ENCODE measurements at places on chromosomes 4 and X. TPM values are rescaled to one million over a fixed set of nuclear protein-coding genes. Genes with fewer than 3 reads are reported as not detected.

DNA sequence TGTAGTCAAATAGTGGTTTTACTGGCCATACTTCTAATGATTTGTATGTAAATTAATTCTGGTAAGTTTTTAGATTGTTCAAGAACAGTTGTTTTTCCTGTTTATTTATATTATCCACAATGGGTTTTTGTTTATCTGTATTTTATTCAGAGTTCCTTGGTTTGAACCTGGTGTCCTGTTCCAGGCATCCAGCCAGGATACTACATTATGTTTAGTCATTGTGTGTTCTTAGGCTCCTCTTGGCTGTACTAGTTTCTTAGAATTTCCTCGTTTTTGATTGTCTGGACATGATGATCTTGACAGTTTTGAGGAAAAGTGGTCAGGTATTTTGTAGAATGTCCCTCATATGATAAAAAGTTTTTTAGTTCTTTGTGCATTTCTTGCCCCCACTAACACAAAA lies 7.8 kb downstream of the TIGD2 start:
- H3K27me3 ChIP-seq = no peaks in the 10 kb centered on the region
- peaks cover 13% of the 10 kb centered on the region for H3K36me3 ChIP-seq
- no peak for DNase-seq

DNA sequence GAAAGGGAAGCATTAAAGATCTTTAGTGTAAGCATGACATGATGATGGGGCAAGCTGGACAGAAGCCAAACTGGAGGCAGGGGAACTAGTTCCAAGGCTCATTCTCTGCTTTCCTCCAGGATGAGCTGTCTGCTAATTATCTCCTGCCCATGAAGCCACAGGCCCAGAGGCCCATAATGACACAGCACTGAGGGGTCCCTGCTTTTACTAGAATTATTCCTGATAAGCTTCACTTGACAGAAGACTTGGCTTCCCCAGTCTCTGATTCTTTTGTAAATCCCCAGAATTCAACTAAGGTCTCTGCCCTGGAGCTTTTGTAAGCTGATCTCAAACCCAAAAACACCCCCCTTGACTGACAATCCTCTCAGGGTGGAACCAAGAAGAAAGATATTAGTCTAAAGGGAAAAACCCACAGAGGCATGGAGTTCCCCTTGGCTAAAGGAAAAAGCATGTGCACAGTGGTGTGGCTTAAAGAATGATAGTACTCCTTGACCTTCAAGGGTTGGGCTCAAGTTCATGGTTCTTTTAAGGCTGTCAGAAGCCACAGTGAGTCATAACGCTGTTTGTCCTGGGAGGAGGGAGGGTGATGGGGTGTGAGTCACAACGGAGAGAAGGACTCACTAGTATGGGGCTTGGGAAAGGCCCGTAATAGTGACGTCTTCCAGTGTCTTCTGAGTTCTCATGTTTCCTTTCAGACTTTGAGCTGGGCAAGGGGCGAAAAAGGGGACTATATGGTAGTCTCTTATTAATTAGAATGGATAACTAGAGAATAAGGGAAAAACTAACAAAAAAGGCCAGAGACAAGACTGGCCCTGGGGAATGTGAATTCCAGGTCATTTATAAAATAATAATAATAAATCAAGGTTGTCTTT lies 146.0 kb upstream of the CPEB2 start:
- peak; percentile 67 for DNase-seq
- no peaks in the 10 kb centered on the region for H3K27me3 ChIP-seq
- H3K27ac ChIP-seq = peak overlapping the region; percentile 66
- H3K4me1 ChIP-seq = peaks cover 18% of the 10 kb centered on the region

DNA sequence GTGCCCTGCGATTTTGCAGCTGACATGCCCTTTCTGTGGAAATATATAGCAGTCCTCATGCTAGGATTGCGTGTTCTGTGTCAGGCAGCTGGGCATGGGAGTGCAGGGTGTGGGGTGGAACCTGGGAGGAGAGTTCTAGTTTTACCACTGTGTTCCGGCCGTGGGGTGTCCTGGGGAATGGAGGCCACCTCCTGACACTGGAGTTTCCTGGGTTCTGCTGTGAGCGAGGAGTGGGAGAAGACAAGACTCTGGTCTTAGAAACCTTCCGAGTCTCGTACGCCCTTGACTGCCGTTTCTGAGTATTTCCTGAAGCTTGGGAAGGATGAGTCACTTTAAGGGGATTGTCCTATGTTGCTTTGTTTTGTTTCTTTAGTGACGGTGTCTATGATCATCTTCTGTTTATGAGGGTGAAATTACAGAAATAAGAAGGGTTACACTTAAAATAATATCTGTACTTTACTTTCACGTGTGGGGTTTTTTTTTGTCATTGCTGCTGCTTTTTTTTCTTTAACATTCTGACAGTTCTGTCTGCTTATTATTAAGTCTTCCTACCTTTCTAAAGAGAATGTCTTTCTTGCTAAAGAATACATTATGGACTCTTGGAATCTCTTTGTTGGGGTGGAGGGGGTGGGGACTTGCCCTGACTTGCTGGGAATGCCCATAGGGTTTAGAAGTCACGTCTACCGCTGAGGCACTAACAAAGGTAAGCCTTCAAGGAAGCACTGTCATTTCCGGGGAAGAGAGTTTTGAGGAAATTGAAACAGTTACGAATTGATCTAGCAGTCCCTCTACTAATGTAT lies 19.1 kb downstream of the CD99 start:
- peaks cover 12% of the 10 kb centered on the region for H3K4me1 ChIP-seq
- peak overlapping the region; percentile 83 for H3K27ac ChIP-seq
- DNase-seq = no peak
- no peaks in the 10 kb centered on the region for H3K27me3 ChIP-seq
- H3K4me3 ChIP-seq = peak overlapping the region; percentile 46

EVC gene
- not detected for total RNA-seq

DNA sequence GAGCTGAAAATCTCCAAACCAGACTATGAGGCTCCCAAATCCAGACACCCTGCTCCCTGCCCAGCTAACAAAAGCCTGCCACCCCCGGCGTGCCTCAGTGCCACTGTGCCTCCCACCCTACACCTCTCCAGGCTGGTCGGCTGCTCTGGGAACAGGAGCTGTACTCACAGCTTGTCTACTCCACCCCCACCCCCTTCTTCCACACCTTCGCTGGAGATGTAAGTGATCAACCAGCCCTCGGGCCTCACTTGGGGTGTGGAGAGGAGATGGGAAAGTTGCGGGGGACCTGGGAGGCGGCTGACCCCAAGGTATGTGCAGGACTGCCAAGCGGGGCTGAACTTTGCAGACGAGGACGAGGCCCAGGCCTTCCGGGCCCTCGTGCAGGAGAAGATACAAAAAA lies 1.8 kb downstream of the WAS start:
- no peak overlapping the region for H3K27ac ChIP-seq
- H3K4me1 ChIP-seq = no peaks in the 10 kb centered on the region
- H3K36me3 ChIP-seq = no peaks in the 10 kb centered on the region
- DNase-seq = no peak

GRCh38 chrX:44503560-44503959 lies 39.1 kb downstream of the FUNDC1 start:
- no peak overlapping the region for H3K27ac ChIP-seq
- H3K4me3 ChIP-seq = no peak overlapping the region
- no peaks in the 10 kb centered on the region for H3K36me3 ChIP-seq
- H3K4me1 ChIP-seq = no peaks in the 10 kb centered on the region
- H3K27me3 ChIP-seq = no peaks in the 10 kb centered on the region

DNA sequence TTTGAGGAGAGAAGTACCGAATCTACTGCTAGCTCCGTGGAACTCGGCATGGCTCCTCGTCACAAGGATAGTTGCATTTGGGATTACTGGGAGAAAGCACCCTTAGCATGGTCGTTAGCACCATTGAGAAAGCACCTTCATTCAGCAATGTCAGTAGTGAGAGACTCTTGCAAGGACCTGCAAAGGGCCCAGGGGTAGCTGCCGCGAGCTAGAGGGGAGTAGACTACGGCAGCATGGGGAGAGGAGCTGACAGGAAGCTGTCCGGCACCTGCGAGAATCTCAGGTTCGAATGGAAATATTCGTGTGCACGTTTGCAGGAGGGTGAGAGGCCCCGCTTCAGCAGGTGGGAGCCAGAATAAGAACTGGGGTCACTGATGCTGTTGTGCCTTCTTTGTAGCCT lies 20.2 kb downstream of the TLR10 start:
- no peak overlapping the region for H3K4me3 ChIP-seq
- no peak overlapping the region for H3K27ac ChIP-seq
- H3K4me1 ChIP-seq = no peaks in the 10 kb centered on the region

ADAM29 gene
- total RNA-seq = not detected

GRCh38 chr4:54233697-54234496 lies 4.8 kb downstream of the PDGFRA start:
- no peak overlapping the region for H3K27ac ChIP-seq
- peak overlapping the region; percentile 76 for H3K4me3 ChIP-seq

- no peak overlapping the region for H3K27ac ChIP-seq
- no peaks in the 10 kb centered on the region for H3K36me3 ChIP-seq
- no peaks in the 10 kb centered on the region for H3K27me3 ChIP-seq
Observed at GRCh38 chrX:14344172-14344940, 185.0 kb upstream of the GLRA2 start.

DNA sequence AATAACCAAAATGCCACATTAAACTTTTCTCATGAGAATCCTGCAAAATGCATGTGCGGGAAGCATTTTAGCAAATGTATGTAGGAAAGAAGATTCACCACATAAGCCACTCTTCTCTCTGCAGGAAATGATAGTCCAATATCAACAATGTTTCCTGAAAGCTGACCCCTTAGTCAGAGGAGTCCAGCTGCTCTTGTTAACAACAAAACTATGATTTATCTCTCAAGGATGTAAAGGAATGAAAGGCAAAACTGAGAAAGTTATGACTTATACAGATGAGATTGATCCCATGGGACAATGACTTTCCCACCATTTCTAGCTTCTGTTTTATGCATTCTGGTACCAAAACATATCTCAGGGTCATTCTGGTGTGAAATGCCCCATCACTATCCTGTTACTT lies 125.0 kb upstream of the EDNRA start:
- no peaks in the 10 kb centered on the region for H3K36me3 ChIP-seq
- H3K27me3 ChIP-seq = no peaks in the 10 kb centered on the region
- no peak for DNase-seq
- H3K4me3 ChIP-seq = no peak overlapping the region

DNA sequence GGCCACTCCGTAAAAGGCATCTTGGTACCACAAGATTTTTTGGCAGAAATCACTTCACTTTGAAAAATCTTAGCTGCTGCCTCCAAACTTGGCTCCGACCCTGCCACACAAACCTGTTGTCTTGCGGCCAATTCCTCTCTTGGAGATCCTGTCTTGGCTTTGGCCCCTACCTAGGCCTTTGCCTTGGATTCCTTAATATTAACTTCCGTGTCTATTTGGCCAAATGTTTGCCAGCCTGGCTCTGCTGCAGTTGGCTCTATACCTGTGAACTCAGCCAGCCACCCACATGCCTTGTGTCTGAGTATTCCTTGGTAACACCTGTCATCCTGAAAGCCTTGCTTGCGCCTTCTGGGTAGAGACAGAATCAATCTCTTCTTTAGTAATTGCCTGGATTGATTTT lies 12.5 kb downstream of the GRXCR1 start:
- no peaks in the 10 kb centered on the region for H3K27me3 ChIP-seq
- H3K4me3 ChIP-seq = no peak overlapping the region
- no peak for DNase-seq
- no peaks in the 10 kb centered on the region for H3K4me1 ChIP-seq

LRRC66 gene
- not detected for total RNA-seq

GRCh38 chrX:110003167-110004156 lies 548 bp downstream of the TMEM164 start:
- peaks cover under 1% of the 10 kb centered on the region for H3K27me3 ChIP-seq
- peak overlapping the region; percentile 89 for H3K27ac ChIP-seq

DNA sequence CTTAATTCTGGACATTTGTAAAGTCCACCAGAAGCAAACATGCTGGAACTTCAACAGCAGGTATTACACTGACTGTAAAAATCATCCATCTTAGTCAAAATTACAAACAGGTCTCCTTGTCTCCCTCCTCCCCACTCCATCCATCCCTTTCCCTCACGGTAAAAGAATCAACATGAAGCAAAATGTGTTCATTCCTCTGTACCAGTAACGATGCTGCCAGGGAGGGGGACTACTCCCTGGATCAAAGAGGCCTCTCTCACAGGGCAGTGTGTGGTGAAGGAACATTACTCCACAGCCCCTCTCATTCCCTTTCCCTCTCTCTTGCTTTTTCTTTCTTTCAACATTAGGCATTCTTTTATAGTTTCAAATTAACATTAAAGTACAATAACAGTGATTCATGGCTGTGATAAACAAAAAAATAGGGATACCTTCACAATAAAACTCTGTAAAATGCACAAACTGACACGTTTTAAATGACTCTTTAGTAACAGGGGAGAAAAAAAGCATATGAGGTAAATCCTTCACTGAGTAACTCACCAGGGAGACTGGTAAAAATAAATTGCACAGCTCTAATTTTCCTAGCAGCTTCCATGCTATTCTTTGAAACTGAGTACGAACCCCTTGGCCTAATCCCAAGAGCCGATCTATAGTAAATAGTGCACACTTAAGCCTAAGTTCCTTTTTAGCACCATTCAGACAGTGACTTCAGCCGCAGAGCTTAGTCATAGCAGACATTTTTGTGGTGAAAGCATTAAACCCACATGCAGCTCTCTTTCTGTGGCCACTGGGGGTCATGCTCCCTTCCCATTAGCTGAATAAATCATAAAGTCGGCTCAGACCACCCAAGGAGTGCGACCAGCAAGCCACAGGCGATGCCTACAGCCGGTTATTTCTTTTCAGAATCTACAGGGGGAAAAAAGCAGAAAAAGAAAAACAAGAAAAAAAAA lies 215.6 kb upstream of the GYPA start:
- H3K4me3 ChIP-seq = no peak overlapping the region
- no peaks in the 10 kb centered on the region for H3K36me3 ChIP-seq
- peaks cover 7% of the 10 kb centered on the region for H3K4me1 ChIP-seq
- DNase-seq = peak; percentile 28

DNA sequence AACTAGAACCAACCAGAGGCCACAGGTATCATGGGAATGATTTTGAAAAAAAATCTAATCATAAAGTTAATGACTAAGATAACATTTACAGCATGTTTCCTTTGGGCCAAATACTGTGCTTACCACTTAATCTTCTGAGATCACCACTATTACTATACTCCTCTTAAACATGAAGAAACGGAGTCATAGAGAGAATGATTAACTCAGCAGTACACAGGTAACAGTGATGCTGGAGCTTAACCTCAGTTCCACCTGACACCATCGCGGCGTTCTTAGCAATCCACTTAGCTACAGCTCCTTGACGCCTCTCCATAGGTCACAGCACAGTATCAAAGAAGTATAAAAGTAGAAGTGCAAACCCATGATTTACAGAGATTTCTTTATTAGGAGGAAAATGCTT lies 592.6 kb upstream of the SLIT2 start:
- no peak overlapping the region for H3K4me3 ChIP-seq
- no peaks in the 10 kb centered on the region for H3K36me3 ChIP-seq
- H3K27ac ChIP-seq = no peak overlapping the region
- H3K27me3 ChIP-seq = no peaks in the 10 kb centered on the region
- no peaks in the 10 kb centered on the region for H3K4me1 ChIP-seq
- no peak for DNase-seq

VCX gene
- total RNA-seq = not detected

TMEM156 gene
- 10.4 TPM for total RNA-seq

PAGE4 gene
- not detected for total RNA-seq

GRCh38 chr4:139656614-139657486 lies 8.8 kb upstream of the MGST2 start:
- peaks cover 25% of the 10 kb centered on the region for H3K4me1 ChIP-seq
- H3K36me3 ChIP-seq = no peaks in the 10 kb centered on the region
- peak; percentile 59 for DNase-seq

CT45A1 gene
- not detected for total RNA-seq

Measured in Calu3 (cell line).